Activated T-cell treated with anti-CD3 and anti-CD28 coated beads for 24 hours (primary cell): ENCODE measurements at places on chromosomes 11 and 22.
A peak's percentile ranks its signal among the peaks of the same experiment; 100 is the strongest.

GRCh38 chr11:103317118-103317517 lies 207.9 kb downstream of the DYNC2H1 start:
- DNase-seq, result no peak

DNA sequence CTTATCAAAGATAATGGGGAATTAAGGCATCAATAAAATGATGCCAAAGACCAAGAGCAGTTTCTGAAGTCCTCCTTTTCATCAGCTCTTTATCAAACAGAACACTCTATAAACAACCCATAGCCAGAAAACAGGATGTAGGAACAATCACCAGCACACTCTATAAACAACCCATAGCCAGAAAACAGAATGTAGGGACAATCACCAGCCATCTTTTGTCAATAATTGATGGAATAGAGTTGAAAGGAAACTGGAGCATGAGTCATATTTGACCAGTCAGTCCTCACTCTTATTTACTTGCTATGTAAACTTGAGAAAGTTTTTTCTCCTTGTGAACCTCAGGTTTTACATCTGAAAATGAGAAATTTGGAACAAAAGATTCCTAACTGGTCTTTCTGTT lies 10.0 kb downstream of the MS4A2 start:
- DNase-seq, result no peak

- DNase-seq, result no peak
These were observed 64.2 kb downstream of the CACNA1I start for GRCh38 chr22:39634530-39635405.

- DNase-seq, result no peak
These were observed 722.9 kb upstream of the RAG2 start for GRCh38 chr11:37320921-37321320.

- DNase-seq, result no peak
These were observed 630 bp downstream of the PIK3IP1 start for GRCh38 chr22:31291481-31292235.

GRCh38 chr11:131824771-131825170 lies 454.4 kb downstream of the NTM start:
- no peak for DNase-seq

DNA sequence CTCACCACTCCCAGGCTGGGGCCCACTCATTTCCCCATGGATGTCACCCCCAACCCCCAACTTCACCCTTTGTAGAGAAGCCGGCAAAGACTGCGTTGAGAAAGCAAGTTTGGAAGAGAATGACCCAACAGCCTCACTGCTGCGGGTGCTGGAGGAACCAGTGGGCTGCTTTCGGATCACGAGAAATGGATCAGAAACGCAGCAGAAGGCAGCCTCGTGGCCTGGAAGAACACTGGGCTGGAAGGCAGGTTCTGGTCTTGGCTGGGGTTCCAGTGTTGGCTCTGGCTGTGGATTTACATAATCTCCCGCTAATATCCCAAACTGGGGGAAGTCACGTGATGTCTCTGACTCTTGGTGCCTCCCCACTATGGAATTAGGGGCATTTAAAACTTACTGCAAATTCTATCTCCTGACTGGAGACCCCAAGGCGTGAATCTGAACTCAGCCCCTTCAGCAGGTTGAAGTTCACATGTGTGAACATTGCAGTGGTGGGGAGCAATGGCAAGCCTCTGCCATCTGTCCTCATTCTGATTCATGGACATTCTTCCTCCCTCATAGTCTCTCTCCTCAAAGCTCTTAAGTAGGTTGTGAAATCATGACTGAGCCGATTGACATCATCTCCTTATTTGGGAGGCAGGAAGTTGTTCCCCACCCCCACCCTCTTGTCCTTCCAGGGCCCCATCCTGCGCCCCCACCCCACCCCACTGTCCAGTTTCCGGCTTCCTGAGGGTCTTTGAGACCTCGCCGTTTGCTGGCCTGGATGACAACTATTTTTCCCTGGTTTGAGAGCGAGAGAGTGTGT lies 37.0 kb upstream of the TIMP3 start:
- DNase-seq, result no peak

DNA sequence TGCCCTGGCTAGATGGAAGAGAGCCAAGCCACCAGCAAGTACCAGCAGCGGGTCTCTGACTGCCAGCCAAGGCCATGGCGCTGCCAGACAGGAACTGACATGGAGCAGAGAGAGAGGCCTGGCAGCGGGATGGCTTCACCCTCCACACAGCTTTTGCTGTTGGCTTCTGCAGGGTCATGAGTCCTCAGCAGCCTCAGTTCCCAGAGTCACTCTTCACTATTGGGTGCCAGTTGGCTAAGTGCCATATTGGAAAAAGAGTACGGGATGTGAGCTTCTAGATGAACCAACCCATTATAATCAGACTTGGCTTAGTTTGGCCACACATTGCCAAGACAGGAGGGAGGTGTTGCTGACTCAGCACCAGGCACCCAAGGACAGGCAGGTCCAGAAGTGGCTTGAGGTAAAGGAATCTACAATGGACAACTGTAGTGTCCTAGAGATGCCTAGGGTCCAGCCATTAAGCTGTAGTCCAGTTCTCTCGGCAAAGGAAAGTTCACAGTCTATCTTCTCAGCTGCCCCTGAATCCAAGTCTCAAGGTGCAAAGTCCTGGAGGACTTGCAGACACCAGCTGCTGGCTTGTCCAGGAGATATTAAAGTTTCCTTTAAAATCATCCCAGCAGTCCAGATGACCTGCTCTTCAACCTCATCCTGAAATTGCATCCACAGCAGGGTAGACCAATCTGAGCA lies 40.7 kb upstream of the POU2AF1 start:
- DNase-seq, result no peak

GRCh38 chr11:101390539-101390938 lies 193.3 kb downstream of the TRPC6 start:
- DNase-seq, result no peak

- DNase-seq, result peak; percentile 47
These were observed at the start of gene TRIM34 for GRCh38 chr11:5624489-5625279. Gene TRIM34, plus strand, starts transcription at chr11:5625001. Its CDS starts 7,331 bp downstream, at chr11:5632332.

DNA sequence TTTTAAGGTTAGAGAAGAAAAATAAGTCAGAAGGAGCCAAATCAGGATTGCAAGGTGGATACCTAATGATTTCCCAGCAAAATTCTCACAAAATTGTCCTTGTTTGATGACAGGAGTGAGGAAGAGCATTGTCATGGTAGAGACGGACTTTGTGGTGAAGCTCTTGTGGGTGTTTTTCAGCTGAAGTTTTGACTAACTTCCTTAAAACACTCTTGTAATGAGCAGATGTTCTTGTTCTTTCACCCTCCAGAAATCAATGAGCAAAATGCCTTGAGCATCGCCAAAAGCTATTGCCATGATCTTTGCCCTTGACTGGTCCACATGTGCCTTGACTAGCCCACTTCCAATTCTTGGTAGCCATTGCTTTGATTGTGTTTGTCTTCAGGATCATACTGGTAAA lies 20.0 kb downstream of the CALCB start:
- no peak for DNase-seq

GRCh38 chr11:110317516-110317932 lies 21.1 kb upstream of the RDX start:
- no peak for DNase-seq

DNA sequence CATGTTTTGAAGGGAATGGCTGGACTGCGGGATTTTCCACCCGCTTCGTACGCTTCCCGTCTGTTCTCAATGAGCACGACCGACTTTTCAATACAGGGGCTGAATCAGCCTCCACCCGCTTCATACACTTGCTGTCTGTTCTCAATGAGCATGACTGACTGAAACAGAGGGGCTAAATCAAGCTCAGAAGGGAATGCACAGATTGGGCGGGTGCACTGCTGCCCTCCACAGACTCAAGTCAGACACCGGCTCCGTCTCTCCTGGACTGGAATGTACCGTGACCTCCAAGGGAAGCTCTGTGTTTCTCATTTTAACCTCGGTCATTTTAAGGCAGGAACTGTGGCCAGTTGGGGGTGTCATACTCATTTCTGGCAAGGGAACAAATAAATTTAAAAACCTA lies 48.5 kb downstream of the BRD1 start:
- no peak for DNase-seq

DNA sequence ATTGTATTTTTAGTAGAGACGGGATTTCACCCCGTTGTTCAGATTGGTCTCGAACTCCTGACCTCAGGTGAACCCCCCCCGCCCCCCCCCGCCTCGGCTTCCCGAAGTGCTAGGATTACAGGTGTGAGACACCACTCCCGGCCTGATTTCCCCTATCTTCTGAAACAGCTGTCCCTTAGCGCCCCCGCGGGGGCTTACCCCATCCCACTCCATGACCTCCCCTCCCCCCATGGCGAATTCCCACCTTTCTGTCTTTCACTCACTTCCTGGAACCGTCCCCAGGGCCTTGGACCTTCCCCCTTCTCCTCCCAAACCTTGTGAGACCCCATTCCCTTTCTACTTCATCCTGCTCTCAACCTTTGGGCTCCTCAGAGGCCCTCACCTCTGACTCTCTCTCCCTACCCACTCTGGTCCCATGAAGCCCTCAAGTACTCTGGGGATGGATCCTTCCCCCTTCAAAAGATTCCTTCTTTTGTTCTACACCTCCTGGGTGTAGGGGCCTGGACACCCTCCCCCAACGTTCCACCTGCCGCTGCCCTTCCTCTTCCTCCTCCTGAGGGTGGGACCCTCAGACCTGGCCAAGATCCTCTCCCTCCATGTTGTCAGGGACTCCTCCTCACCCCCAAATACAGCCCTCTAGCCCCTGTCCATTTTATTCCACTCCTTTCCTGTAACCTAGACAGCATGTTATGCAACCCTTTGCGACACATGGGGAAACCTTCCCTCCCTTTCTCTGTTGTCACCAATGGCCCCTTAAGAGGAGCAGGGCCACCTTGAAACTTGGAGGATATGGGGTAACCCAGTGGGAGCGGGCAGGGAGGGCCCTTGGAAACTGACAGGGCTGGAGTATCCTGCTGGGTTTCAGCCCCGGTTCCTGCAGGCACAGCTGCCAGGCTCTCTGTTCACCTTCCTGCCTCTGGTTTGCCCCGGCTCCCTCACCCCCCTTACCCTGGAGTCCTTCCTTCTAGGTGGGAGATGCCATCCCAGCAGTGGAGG lies 1.1 kb downstream of the PRDX5 start:
- DNase-seq, result no peak

GRCh38 chr11:80819271-80819670 lies 1378.4 kb upstream of the TENM4 start:
- DNase-seq, result no peak

DNA sequence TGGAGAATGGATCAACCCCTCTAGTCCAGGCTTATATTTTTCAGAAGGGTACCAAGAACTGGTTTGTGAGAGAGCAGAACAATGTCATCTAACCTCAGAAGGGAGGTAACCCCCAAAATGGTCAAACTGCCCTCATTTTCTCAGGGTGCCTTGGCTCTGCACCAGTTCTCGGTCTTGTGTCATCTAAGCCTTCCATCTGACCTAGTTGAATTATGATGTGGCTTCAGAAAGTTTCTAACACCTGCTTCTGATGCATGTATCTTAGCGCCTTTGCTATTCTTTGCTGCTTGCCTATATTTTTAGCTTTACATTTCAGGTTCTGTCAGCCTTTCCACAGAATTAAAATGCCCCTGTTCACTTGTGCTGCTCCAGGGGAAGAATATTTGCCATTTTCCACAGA lies 91.7 kb upstream of the E2F8 start:
- DNase-seq, result no peak

- no peak for DNase-seq
These were observed 243.7 kb upstream of the TBCEL start for GRCh38 chr11:120780239-120780638.

DNA sequence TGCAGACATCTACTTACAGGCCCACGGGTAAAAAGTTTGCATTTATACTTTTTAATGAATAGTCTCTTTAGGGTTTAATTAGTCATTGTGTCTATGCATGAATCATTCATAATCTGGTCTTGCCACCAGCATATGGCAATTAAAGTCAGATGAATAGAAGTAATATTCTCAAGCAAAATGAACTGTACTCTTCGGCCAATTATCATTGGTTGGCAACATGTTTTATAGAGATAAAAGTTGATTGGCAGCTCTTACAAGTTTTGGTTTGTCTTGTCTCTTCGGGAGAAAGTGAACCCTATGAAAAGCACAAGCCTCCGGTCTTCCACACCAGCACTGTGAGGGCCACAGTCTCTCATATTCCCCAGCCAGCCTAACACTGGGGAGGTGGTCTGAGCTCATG lies 97.8 kb downstream of the OSBP2 start:
- no peak for DNase-seq

- DNase-seq, result no peak
These were observed 58.7 kb downstream of the DENND5A start for GRCh38 chr11:9206496-9206895.

- no peak for DNase-seq
These were observed 13.3 kb downstream of the NNMT start for GRCh38 chr11:114309517-114309916.

- no peak for DNase-seq
These were observed 49.5 kb upstream of the HSPA8 start for GRCh38 chr11:123111465-123111864.

DNA sequence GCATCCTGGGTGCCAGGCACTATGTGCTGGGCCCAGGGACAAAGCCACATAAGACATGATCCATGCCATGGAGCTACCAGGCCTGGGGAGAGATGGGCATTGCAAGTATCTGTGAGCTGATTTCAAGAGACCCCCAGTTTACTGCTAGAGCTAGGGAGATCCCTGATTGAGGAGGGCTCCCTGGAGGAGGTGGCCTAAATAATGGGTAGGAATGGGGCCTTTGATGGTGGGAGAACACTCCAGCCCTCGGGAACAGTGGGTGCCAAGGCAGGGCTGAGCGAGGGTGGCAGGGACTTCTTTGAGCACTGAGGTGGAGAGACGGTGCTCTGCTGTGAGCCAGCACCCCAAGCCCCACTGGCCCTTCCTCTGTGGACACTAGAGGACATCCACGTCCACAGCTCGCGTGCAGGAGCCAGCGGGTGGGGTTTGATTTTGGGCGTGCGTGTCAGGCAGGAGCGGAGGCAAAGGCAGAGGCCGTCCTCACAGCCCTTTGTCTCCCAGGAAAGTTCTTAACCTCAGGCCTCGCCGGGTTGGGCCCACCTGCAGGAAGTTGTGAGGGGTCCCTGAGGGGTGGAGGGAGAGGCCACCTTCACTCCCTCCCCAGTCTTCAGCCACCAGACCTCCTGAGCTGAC lies 52.9 kb upstream of the PPARA start:
- no peak for DNase-seq

GRCh38 chr11:97158243-97158642 lies 768.4 kb downstream of the JRKL start:
- DNase-seq, result no peak

DNA sequence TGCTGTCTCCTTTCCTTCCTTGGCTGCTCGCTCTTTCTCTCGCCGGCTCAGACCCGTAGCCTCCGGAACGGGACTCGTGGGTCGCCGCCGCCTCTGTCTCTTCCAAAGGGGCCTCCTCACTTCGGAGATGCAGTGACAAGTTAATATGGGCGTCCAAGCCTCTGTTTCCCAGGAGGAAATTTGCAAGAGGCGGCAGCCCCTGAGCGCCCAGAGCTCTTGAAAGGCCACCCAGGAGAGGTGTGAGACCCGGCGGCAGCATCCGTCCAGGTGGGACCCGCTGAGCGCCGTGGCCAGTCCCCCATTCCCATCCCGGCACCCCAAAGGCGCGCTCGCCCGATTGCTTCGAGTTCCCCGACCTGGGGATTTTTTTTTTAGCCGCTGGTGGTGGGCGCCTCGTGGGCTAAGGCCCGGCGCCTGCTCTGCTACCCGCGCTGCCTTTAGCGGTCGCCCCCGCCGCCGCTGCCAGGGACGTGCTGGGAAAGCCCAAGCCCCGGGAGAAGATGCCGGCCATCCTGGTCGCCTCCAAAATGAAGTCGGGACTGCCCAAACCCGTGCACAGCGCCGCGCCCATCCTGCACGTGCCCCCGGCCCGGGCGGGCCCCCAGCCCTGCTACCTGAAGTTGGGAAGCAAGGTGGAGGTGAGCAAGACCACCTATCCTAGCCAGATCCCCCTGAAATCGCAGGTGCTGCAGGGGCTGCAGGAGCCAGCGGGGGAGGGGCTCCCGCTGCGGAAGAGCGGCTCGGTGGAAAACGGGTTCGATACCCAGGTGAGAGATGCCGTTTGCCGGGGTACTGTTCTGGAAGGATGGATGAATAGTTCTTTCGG lies 772 bp downstream of the NAV2 start:
- no peak for DNase-seq
